RPMI7951 (cell line): ENCODE measurements at places on chromosomes 12 and 14. TPM values are rescaled to one million over a fixed set of nuclear protein-coding genes. Genes with fewer than 3 reads are reported as not detected.
A peak's percentile ranks its signal among the peaks of the same experiment; 100 is the strongest.

GRCh38 chr12:64618953-64619590 is 8.8 kb downstream of the RASSF3 start:
- DNase-seq: peak; percentile 45

GRCh38 chr12:106068296-106068695 is 70.5 kb downstream of the NUAK1 start:
- no peak for DNase-seq

GRCh38 chr12:66661357-66661756 is 17.5 kb downstream of the GRIP1 start:
- no peak for DNase-seq

- no peak for DNase-seq
These were observed 27.9 kb downstream of the CCNK start for GRCh38 chr14:99508896-99509629.

The CNOT2 gene
- total RNA-seq: 95.6 and 99.4 TPM in 2 replicates

- no peak for DNase-seq
These were observed 718 bp upstream of the TROAP start for GRCh38 chr12:49322367-49322707.

DNA sequence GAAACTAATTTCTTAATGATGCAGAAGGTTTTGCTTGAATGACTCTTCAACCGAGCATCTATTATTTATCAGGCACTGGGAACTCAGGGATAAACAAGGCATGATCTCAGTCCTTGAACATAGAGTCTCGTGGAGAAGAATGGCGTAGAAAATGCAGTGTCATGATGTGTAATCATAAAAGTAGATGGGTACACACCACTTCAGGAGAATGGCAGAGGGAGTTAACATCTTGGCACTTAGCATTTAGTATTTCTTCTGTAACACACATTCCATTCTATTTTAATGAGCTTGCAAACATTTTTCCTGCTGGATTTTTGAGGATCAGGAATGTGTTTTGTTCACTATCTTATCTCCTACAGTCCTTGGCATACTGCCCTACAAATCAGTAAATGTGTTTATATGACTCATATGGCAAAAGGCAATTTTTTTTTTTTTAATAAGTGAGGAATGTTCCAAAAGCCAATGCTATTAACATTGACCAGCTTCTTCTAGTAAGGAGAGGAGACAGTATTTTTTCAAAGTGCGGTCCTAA is 3.8 kb downstream of the TXNRD1 start:
- peak; percentile 95 for DNase-seq

GRCh38 chr12:130644146-130644545 is 72.0 kb downstream of the RIMBP2 start:
- DNase-seq: no peak

GRCh38 chr12:552466-552865 is 92.7 kb downstream of the B4GALNT3 start:
- no peak for DNase-seq

GRCh38 chr12:31740628-31741027 is 11.8 kb upstream of the AMN1 start:
- DNase-seq: no peak

The RPL36AL gene
- 287 and 313 TPM in 2 replicates for total RNA-seq

GRCh38 chr14:34662561-34663088 is 32.7 kb upstream of the SNX6 start:
- DNase-seq: no peak

- no peak for DNase-seq
These were observed 18.5 kb downstream of the HPD start for GRCh38 chr12:121839993-121840761.

The TPPP2 gene
- total RNA-seq: not detected in 2 replicates

The PSMC6 gene
- 162 and 186 TPM in 2 replicates for total RNA-seq

GRCh38 chr12:120962532-120963020 is 15.8 kb upstream of the HNF1A start:
- no peak for DNase-seq

The GYS2 gene
- total RNA-seq: not detected in 2 replicates

DNA sequence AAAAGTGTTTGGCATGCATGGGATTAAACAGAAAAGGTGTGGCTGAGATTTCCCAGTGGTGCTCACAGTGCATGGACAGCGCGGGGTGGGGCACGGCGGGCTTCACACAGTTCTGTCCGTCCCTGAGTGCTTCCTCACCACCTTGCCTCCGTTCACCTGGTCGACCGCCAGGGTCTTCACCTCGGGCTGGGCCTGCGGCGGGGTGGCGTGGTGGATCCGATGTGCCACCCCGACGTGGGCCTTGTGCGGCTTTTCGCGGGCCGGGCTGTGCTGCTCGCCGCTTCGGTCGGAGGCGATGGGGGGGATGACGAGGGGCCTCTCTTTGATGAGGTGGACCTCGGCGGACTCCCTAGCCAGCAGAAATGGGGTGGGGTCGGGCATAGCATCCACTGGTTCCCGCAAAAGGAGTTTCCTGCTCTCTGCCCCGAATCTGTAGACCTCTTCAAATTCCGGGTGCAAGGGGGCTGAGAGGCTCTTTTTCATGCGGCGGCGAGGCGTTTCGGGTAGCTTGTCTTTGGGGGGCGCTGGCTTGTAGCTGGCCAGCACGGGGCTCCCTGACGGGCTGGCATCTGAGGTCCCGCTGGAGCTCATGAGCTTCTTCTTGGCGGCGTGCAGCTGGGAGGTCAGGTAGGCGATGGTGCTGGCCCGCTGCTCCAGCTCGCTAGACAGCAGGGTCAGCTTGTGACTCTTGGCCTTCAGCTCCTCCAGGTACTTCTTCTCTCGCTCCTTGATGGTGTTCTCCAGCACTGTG is 35.5 kb downstream of the CCDC92 start:
- DNase-seq: no peak

DNA sequence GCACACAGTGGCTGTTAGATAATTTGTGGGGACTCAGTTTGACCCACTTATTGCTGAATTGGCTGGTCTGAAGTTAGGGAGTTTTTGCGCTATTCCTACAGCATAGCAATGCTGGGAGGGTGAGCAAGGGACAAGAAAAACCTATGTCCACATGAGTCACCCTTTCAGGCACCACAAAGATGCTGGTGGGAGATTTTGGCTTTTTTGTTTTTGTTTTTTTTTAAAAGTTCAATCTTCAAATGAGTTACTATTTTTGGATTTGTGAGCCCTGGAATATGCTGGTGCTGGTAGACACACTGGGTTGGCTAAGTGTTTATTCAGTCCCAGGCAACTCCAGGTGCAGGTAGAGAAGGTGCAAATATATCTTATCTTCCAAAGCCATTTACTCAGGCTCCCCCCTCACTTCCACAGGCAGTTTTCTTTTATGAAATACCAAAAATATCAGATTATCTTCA is 143.4 kb downstream of the BTG1 start:
- no peak for DNase-seq

- no peak for DNase-seq
These were observed 186.4 kb downstream of the TMEM132D start for GRCh38 chr12:129717438-129717837.

- no peak for DNase-seq
These were observed 44.2 kb downstream of the ARID2 start for GRCh38 chr12:45773747-45774146.

The ZFHX2 gene
- total RNA-seq: not detected in 2 replicates

DNA sequence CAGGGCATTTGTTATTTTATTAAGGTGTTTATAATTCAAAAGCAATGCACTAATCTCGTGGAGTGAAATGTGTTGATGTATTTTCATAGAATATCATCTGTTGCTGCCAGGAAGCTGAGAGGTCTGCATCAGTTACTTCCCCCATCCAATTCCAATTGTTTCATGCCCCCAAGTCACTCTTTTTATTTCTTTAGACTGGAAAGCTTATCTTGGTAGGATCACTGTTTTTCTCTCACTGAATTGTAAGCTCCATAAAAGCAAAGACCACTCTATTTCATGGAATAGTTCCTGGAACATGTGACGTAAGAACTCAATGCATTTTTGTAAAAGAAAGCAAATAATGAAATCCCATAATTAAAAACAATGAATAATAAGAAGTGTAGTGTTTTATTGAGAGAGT is 420.2 kb downstream of the TRHDE start:
- DNase-seq: no peak

The VDR gene
- total RNA-seq: 17.4 and 22.9 TPM in 2 replicates

- DNase-seq: no peak
These were observed 229.1 kb upstream of the PELI2 start for GRCh38 chr14:55889124-55889523.

GRCh38 chr12:94649349-94650142 is 811 bp downstream of the TMCC3 start:
- peak; percentile 27 for DNase-seq

- DNase-seq: no peak
These were observed 53.1 kb upstream of the DDX11 start for GRCh38 chr12:31020385-31021166.

The PTPN21 gene
- total RNA-seq: 7.4 and 8.4 TPM in 2 replicates

DNA sequence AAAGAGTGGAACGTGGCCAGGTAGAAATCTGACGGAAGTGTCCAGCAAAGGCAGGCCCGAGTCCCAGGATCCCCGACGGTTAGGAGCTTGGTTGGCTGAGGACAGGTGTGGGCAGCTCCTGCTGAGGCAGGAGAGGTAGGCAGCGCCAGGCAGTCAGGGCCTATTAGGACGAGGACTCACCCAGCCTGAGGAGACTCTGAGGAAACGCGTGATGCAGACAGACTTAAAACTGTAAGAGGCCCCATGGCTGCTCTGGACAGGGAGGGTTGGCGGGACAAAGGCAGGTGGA is 255.7 kb upstream of the SFSWAP start:
- no peak for DNase-seq

- no peak for DNase-seq
These were observed 83.9 kb upstream of the FERMT2 start for GRCh38 chr14:53034688-53035230.

GRCh38 chr14:92883066-92883465 is 39.9 kb upstream of the CHGA start:
- no peak for DNase-seq

The TBX3 gene
- 51.4 and 61.6 TPM in 2 replicates for total RNA-seq

DNA sequence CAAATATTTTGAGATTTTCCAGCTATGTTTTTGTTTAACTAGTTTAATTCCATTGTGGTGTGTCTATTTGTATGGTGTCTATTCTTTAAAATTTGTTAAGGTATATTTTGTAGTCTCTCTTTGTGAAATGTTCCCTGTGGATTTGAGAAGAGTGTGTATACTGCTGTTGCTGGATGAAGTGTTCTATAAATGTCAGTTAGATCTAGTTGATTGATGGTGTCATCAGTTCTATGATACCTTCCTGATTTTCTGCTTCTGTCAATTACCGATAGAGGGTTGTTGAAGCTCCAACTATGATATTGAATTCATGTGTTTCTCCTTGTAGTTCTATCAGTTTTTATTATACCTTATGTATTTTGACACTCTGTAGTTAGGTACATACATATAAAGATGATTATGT is 53.1 kb downstream of the FUT8 start:
- DNase-seq: no peak

DNA sequence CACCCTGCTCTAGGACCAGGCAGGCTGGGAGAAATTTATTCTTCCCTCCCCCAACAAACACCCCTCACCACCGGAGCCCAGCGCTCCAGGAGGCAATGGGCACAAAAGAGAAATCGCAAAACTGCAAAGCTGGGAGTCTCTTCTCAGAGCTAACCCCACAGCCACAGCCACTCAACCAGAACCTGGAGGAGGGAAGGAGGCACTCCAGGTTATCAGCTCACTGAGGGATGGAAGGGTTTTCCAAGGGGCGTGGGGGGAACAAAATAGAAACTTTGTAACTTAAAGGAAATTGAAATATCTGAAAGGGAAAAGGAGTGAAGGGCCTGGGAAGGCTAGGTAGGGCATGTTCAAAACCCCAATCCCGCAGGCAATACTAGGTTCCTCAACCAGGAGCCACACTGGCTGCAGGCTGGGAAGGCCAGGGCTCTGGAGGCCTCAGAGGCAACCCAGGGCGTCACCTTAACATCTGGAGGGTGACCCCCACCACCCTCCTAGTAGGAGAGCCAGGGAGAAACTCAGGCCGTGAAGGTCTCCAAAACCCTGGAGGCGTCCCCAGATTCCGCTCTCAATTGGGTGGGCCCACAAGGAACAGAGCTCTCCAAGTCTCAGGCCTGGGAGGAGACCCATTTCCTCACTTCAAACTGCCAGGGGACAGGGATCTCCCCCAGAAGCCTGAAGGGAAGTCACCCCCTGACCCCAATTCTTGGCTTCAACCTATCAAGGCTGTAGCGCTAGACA is 3.2 kb downstream of the KDM2B start:
- DNase-seq: no peak

GRCh38 chr12:97046901-97047300 is 139.8 kb downstream of the NEDD1 start:
- DNase-seq: no peak
